ENCODE measurements at places on chromosomes 2 and 18. TPM values are rescaled to one million over a fixed set of nuclear protein-coding genes. Genes with fewer than 3 reads are reported as not detected.

Gene C2orf66
- total RNA-seq, result 1.8 TPM

Gene PDE11A
- total RNA-seq, result not detected

Gene UNC80
- total RNA-seq, result not detected

Gene MREG
- 7.9 TPM for total RNA-seq

Gene MEP1B
- 0.10 TPM for total RNA-seq

Gene FRZB
- not detected for total RNA-seq

Gene G6PC2
- total RNA-seq, result not detected

Gene ELOA2
- total RNA-seq, result not detected

Gene TMX3
- total RNA-seq, result 66.9 TPM

Gene EFR3B
- 0.07 TPM for total RNA-seq

Gene TRIM43
- total RNA-seq, result not detected

Gene FLACC1
- 2.4 TPM for total RNA-seq

Gene FAM237A
- total RNA-seq, result not detected

Gene SERPINB13
- not detected for total RNA-seq

Gene ASXL3
- not detected for total RNA-seq

Gene CNGA3
- not detected for total RNA-seq

Gene LDLRAD4
- 23.7 TPM for total RNA-seq

Gene TLX2
- total RNA-seq, result 1.2 TPM

Gene SCYGR4
- total RNA-seq, result not detected

Gene IL1B
- not detected for total RNA-seq

Gene IAH1
- 60.7 TPM for total RNA-seq

Gene ANTXR1
- total RNA-seq, result 0.15 TPM

Gene NYAP2
- total RNA-seq, result not detected

Gene TRIB2
- 38.1 TPM for total RNA-seq

All from T-helper 1 cell treated with Interleukin-12 subunit alpha and Interleukin-12 subunit beta and Interleukin-4 antibody, amounts not matched to agents 30 ng/mL and 1 ng/mL, for 36 hours (primary cell).